ENCODE measurements at places on chromosomes 7 and 10.
A peak's percentile ranks its signal among the peaks of the same experiment; 100 is the strongest.

DNA sequence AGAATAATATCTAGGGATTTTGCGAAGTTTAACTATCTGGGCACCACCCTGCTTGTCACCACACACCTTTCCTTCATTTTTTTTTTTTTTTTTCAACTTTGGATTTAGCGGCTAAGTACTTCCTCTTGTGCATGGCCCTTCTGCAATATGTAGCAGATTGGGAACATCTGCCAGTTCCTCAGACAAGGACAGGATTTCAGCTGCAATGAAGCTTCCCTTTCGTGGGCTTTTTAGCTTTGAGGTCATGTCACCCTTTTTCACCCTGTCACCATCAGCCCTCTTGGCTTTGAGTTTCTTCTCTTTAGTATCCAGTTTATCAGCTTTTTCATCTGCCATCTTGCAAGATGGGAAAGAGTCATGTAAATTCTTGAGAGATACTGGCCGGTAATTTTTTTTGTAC is 81.6 kb upstream of the ETV1 start:
- DNase-seq, result peak; percentile 53

DNA sequence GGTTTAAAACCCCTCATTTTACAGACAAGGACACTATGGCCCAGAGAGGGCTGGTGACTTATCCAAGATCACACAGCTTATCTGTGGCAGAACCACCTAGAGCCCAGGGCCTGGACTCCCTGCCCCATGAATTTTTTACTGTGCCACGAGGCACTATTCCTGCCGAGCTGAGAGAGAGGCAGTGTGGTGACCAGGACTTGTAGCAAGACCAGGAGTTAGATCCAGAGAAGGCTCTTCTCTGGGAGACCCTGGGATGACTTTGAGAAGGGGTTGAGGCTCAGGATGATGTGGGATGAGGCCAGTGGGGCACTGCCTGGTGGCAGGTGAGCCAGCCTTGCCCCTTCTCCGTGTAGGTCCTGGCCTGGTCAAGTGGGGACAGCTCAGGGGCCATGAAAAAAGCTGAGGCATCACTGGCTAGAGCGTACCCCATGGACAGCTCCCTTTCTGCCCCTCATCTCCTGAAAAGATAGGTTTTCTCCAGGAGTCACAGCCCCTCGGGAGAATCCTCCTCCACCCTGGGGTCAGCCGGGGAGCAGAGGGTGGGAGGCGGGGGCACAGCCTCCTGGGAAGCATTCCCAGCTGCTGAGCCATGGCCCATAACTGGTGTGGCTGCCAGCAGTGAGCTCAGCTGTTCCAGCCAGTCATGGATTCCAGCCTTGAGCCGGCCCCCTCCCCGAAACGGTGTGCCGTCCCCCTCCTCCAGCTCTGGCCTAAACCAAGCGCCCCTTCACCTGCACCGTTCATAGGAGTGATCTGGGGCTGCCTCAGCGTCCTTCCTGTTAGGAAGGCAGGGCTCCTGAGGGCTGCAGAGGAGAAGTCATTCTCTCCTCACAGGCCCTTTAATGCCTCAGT is 5.8 kb downstream of the FLNC start:
- DNase-seq, result no peak

GRCh38 chr7:99090771-99091542 is 53.0 kb downstream of the SMURF1 start:
- DNase-seq, result no peak

DNA sequence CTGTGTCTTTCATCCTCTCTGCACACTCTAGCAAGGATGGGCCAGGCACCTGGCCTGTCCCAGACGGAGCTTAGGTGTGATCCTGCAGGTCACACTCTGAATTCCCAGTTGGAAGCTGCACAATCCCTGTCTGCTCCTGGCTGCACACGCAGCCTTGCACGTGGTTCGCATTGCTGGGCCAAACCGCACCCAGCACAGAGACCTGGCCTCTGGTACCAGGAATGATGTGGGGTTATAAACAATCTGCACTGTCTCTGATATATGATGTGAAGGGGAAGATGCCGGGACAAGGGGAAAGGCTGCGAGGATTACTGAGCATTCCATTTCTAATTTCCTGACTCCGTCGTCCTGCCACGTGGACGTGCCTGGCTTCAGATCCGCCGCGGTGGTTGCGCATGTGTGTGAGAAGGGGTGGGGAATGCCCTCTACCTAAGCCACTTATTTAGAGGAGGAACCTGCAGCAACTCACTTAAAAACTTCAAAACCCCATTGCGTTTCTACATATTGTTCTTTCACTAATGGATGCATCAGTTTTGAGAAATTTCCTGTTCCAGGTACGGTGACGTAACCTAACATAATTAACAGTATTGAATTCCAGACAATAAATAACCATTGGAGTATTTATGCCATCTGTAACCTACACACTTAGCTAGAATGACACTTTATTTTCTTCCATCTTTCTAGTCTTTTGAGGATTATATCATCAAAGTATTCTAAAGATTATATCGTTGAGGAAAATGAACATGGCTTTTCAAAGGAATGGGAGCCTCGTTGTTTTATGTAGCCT is 559.7 kb upstream of the MGMT start:
- DNase-seq, result no peak

- no peak for DNase-seq
Observed at GRCh38 chr7:25310896-25311295, 82.6 kb upstream of the NPVF start.

DNA sequence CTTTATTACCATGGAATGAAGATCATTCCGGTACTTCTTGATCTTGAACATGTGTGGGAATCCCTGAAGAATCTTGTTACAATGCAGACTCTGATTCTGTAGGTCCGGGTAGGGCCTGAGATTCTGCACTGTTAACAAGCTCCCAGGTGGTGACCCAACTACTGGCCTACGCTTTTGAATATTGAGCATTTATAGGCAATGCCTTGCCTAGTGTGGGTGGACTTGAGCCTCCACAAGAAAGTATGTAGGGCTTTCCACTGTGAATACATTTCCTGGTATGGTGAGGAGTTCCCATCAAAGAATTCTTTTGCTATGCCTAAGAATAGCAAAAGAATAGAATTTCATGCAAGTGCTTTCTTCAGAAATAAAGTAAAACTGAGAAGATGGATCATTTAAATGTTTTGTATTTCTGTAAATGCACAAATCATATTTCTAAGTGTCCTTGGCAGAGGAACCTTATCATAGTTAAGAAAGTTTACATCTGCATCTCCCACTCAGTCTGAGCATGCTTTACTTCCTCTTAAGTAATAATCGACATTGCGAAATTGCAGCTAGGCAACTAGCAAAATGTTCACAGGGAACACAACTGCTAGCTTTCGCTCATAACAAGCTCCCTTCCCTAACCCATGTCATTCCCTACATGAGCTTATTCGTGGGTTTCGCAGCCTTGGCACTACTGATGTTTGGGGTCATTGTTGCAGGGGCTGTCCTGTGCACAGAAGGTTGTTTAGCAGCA is 71.4 kb downstream of the AHR start:
- peak; percentile 63 for DNase-seq

DNA sequence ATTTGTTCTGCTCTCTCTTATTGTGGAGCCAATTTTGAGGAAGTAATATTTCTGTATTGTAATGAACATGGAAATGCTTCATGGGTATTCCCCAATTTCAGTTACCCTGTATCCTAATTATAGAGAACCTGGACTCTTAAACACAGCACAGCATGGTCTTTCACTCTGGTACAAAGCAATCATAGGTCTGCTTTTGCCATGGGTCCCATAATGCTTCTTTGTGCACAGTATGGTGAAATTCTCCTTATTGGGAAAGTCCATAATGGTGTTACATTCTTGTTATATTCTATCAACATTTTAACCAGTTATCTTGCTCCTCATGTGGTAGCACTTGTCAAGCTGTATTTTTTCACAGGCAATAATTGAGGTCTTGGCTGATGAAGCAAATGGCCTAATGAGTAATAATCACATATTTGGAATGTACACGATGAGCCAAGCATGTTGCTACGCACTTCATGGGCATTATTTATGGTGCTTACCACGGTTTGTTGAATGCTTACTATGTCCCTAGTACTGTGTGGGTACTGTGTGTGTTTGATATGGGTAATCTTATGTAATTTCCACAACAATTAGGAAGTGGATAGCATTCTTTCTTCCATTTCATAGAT is 42.9 kb downstream of the PRKG1 start:
- DNase-seq, result no peak

DNA sequence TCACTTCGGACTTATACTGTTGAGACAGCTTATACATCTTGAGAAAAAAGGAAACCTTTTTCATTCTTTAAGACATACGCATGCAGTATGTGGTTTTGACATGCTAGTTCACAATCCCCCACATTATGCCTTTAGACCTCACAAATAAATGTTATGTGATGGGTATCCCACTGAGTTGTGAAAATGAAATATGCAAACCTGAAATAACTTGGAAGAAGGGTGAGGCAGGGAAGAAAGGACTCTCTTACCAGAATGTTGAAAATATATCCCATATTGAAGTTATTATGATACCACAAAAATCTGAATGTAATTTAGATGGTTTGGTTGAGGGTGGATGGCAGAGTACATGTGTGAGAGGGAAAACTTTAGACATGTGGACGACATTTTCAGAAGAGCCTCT is 379.8 kb downstream of the BBS9 start:
- DNase-seq, result no peak

DNA sequence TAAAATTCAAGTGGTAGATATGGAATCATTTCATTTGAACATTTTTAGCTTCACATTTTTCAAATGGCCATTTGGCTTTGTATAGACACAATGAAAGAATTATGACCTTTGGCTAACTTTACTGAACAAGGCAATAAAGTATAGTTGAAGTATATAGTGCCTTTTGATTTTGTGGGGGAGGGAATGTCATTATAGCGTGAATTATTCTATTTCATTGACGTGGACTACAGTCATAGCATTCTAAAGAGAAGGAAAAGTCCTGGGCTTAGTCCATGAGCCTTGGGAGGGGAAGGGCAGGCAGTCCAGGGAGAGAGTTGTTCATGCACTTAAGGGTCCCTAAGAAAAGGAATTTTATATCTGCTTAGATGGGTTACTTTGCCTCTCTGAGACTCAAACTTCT is 181.4 kb upstream of the GPR26 start:
- DNase-seq, result no peak

DNA sequence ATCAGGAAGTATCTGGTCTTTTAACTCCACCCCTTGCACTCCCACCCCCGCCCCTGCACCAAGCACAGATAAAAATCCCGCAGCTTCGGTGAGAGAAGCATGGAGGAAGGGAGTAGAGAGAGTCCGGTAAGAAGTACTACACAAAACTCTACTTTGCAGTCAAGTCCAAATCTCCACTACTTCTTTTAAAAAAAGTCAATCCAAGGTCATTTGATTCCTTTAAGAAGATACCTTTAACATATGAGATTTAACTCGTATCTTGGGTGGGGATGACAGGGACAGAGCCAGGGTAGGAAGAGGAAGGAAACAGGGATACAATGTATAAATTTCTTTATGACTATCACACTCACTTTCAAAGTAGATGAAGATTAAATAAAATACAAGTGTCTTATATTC is 132.1 kb downstream of the NRBF2 start:
- peak; percentile 17 for DNase-seq

DNA sequence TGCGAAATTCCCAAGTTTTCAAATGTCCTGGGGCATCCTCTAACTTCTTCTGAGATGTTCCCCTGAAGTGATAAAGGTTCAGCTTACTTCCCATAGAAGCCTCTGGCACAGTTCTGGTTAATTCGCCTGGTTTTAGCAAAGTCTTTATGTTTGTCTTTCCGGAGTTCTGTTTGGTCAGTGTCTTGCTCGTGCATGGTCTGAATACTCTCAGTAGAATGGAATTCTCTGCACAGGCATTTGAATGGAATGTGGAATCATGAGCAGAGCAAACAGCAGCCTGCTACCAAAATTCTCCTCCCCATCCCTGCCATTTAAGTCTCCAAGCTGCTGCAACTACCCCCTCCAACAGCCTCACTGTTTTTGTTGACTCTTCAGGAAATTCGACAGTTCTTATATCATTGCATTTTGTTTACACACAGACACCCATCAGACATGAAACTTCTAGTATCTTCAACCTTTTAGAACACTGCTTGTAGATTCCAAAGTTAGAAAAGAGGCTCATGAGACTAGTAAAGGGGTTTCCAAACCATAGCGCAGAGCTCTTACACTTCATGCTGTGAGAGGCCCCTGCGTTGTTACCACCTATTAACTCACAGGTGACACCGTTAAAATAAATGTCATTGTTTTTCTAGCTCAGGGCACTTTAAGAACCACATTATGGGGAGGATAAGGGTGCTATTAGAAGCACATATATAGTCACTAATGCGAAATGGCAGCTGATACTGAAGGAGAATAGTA is 129.7 kb downstream of the PLCE1 start:
- DNase-seq, result no peak

GRCh38 chr7:93036149-93036640 is 81.6 kb downstream of the SAMD9 start:
- DNase-seq, result no peak
